ENCODE measurements at places on chromosomes 11 and 22. TPM values are rescaled to one million over a fixed set of nuclear protein-coding genes. Genes with fewer than 3 reads are reported as not detected.

The CNGA4 gene
- 0.22 TPM for total RNA-seq

The SLC22A25 gene
- not detected for total RNA-seq

GRCh38 chr22:33247758-33248157, 189.6 kb upstream of the SYN3 start:
- no peak for DNase-seq
- H3K36me3 ChIP-seq: no peaks in the 10 kb centered on the region
- no peak overlapping the region for H3K27ac ChIP-seq
- no peaks in the 10 kb centered on the region for H3K4me1 ChIP-seq

The SLC22A12 gene
- total RNA-seq: 5.3 TPM

DNA sequence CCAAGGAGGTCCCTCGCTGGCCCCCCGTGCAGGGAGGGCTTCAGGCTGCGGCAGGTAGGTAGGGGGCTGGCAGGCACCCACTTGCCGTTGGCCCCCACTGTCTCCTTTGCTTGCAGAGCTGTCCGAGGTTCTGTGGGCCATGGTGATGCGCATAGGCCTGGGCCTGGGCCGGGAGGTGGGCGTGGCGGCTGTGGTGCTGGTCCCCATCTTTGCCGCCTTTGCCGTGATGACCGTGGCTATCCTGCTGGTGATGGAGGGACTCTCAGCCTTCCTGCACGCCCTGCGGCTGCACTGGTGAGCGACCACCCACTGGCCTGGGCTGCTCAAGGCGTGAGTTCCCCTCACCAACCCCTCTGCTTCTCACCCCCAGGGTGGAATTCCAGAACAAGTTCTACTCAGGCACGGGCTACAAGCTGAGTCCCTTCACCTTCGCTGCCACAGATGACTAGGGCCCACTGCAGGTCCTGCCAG, 11.6 kb downstream of the TCIRG1 start:
- H3K4me1 ChIP-seq: no peaks in the 10 kb centered on the region
- no peaks in the 10 kb centered on the region for H3K27me3 ChIP-seq
- H3K27ac ChIP-seq: no peak overlapping the region
- H3K36me3 ChIP-seq: no peaks in the 10 kb centered on the region
- DNase-seq: no peak

- no peaks in the 10 kb centered on the region for H3K36me3 ChIP-seq
- H3K27me3 ChIP-seq: no peaks in the 10 kb centered on the region
- no peak overlapping the region for H3K4me3 ChIP-seq
- H3K4me1 ChIP-seq: no peaks in the 10 kb centered on the region
- no peak overlapping the region for H3K27ac ChIP-seq
These were observed 88.6 kb downstream of the ST3GAL4 start for GRCh38 chr11:126444072-126444471.

DNA sequence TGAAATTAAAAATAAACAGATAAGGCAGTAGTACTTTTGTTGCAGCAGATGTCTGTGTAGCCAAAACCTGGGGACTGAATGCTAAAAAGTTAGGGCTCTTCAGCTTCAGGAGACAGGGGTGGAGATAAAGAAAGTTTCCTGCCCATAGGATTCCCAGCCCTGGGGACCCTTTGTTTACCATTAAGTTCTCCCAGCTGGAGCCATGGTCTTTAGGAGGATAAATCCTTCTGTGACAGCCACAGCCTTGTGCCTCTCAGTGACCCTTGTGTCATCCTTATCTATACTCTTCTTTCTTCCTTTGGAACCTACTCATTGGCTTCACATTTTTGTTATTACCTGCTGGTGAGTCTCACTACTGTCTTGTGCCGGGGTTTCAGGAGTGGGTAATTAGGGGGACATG, at the start of gene OR51M1:
TSS of gene OR51M1 (plus strand) at position 237 of the 400 bp plus-strand sequence. CDS start 5,587 bp downstream, outside the sequence.
- H3K27me3 ChIP-seq: no peaks in the 10 kb centered on the region
- no peak within 1 kb of the TSS for H3K4me3 ChIP-seq
- H3K27ac ChIP-seq: no peak within 1 kb of the TSS
- no peaks in the 10 kb centered on the region for H3K36me3 ChIP-seq

Data from kidney (tissue), 22 donors.